ENCODE measurements at places on chromosomes 1 and 21. TPM values are rescaled to one million over a fixed set of nuclear protein-coding genes. Genes with fewer than 3 reads are reported as not detected.

GRCh38 chr21:22855581-22855980 is 1857.4 kb downstream of the NCAM2 start:
- no peak overlapping the region for H3K4me3 ChIP-seq
- no peaks in the 10 kb centered on the region for H3K4me1 ChIP-seq
- no peak for DNase-seq

GRCh38 chr1:225509770-225510169 is 81.9 kb upstream of the LBR start:
- DNase-seq = no peak
- no peaks in the 10 kb centered on the region for H3K4me1 ChIP-seq
- no peaks in the 10 kb centered on the region for H3K36me3 ChIP-seq
- H3K4me3 ChIP-seq = no peak overlapping the region

GRCh38 chr1:228903434-228904071 is 168.3 kb downstream of the RHOU start:
- H3K4me3 ChIP-seq = no peak overlapping the region
- H3K27me3 ChIP-seq = peaks cover 3% of the 10 kb centered on the region
- H3K4me1 ChIP-seq = no peaks in the 10 kb centered on the region
- H3K36me3 ChIP-seq = no peaks in the 10 kb centered on the region

DNA sequence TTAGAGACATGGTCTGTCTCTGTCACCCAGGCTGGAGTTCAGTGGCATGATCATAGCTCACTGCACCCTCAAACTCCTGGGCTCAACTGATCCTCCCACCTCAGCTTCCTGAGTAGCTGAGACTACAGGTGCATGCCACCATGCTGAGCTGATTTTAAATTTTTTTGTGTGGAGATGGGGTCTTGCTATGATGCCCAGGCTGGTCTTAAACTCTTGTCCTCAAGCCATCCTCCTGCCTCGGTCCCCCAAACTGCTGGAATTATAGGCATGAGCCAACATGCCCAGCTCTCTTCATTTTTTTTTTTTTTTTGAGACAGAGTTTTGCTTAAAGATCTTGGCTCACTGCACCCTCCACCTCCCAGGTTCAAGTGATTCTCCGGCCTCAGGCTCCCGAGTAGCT is 24.8 kb upstream of the AGPAT3 start:
- H3K36me3 ChIP-seq = no peaks in the 10 kb centered on the region
- H3K27me3 ChIP-seq = peaks cover 26% of the 10 kb centered on the region
- H3K4me1 ChIP-seq = peaks cover 8% of the 10 kb centered on the region
- DNase-seq = no peak
- no peak overlapping the region for H3K4me3 ChIP-seq

DNA sequence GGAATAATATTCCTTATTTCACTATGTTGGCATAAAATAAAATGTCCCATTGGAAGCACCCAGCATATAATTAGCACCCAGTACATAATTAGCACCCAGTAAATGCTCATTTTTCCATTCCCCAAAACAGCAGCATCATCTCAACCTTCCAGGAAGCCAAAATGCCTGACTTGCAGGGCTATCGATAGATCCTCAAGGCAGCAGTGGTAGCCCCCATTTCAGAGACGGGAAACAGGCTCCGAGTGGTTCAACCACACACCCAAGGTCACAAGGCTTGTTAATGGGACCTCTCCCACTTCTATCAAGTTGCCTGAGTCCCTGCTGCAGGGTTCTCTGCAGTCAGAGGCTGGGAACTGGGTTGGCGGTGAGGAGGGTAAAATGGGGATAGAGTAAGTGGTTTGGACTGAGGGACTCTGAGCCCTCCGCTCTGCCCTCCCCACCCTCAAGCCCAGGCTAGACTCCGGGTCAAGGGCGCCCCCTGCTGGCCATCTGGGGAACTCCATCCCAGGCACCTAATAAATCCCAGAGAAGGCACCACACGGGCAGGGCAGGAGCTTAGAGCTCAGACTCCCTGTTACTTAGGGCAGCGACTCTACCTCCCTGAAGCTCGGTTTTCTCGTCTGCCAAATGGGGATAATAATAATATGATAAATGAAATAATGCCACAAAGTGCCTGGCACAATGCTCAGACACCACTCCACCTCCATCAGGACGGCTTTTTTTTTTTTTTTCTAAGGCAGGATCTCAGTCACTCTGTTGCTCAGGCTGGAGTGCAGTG is 21.9 kb upstream of the LAPTM5 start:
- no peak overlapping the region for H3K27ac ChIP-seq
- no peaks in the 10 kb centered on the region for H3K36me3 ChIP-seq
- DNase-seq = peak; percentile 89
- H3K27me3 ChIP-seq = no peaks in the 10 kb centered on the region
- peaks cover 12% of the 10 kb centered on the region for H3K4me1 ChIP-seq
- H3K4me3 ChIP-seq = no peak overlapping the region

- H3K4me1 ChIP-seq = peaks cover 7% of the 10 kb centered on the region
- H3K4me3 ChIP-seq = no peak overlapping the region
- peaks cover 19% of the 10 kb centered on the region for H3K27me3 ChIP-seq
- no peaks in the 10 kb centered on the region for H3K36me3 ChIP-seq
- H3K27ac ChIP-seq = no peak overlapping the region
These were observed 11.2 kb upstream of the HYI start for GRCh38 chr1:43464681-43465504.

GRCh38 chr1:84479998-84480397 is 932 bp downstream of the RPF1 start:
- H3K27me3 ChIP-seq = peaks cover 12% of the 10 kb centered on the region
- DNase-seq = no peak
- peak overlapping the region; percentile 98 for H3K27ac ChIP-seq
- peaks cover 22% of the 10 kb centered on the region for H3K4me1 ChIP-seq

DNA sequence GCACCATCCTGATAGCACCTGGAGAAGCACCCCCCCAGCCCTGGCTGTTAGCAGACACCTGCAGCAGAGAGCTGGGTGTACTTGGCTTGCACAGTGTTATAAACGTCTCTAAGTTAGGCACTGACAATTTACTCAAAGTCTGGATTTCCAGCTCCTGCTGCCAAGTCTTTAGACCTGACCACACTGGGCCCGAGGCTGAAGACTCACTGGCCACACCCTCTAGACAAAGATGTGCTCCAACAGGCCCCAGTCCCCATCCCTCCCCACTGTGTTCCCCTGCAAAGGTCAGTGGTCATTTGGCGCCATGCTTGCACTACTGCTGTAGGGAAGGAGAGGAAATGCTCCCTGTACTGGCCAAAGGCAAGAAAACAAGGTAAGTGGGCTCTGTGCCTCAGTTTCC is 31.1 kb downstream of the PADI6 start:
- H3K27ac ChIP-seq = no peak overlapping the region
- H3K4me1 ChIP-seq = peaks cover 5% of the 10 kb centered on the region
- H3K27me3 ChIP-seq = no peaks in the 10 kb centered on the region
- no peak overlapping the region for H3K4me3 ChIP-seq
- no peak for DNase-seq

- DNase-seq = no peak
- H3K27me3 ChIP-seq = peaks cover 36% of the 10 kb centered on the region
- H3K4me1 ChIP-seq = peaks cover 3% of the 10 kb centered on the region
- H3K27ac ChIP-seq = no peak overlapping the region
These were observed 56.8 kb upstream of the GNG12 start for GRCh38 chr1:67889953-67890567.

GRCh38 chr1:118933051-118933781 is 54.9 kb downstream of the TBX15 start:
- H3K27me3 ChIP-seq = no peaks in the 10 kb centered on the region
- no peak overlapping the region for H3K4me3 ChIP-seq
- no peak for DNase-seq
- no peaks in the 10 kb centered on the region for H3K36me3 ChIP-seq
- no peaks in the 10 kb centered on the region for H3K4me1 ChIP-seq

DNA sequence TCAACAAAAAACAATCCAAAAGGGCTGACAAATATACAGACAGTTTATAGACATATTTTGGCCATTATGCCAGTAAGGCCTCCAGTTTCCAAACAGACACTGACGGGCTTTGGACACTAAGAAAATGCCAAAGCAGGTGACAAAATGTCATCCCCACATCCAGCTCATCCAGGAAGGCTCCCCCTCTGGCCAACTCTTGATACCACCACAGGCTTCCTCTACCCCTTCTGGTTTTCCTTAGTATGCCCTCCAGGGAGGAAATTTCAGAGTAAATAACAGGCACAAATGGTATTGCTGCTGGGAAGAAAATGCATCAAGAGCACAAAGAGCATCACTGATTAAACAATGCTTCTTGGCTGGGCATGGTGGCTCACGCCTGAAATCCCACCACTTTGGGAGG is 225.3 kb downstream of the VAV3 start:
- no peak for DNase-seq
- no peaks in the 10 kb centered on the region for H3K27me3 ChIP-seq
- no peak overlapping the region for H3K27ac ChIP-seq
- H3K36me3 ChIP-seq = peaks cover 6% of the 10 kb centered on the region

DNA sequence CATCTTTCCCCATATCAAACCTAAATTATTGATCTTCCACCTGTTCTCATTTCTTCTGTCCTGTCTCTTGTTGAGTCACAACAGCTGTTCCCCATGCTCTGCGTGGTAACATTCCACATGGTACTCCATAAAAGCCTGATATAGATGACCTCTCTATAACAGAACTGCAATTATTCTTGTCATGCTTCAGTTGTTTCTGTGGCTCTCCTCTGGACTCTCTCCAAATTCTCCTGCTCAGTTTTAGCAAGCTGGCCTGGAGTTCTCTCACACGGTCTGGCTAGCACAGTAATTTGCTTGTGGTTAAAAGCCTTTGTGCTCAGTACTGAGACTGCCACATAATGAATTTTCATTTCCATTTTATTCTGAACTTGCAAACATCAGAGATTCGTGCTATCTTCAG is 10.6 kb upstream of the LRRC39 start:
- no peaks in the 10 kb centered on the region for H3K36me3 ChIP-seq
- H3K4me3 ChIP-seq = no peak overlapping the region
- no peak overlapping the region for H3K27ac ChIP-seq
- no peak for DNase-seq

GRCh38 chr1:160776178-160776577 is 19.8 kb upstream of the LY9 start:
- H3K27ac ChIP-seq = peak overlapping the region; percentile 56
- H3K4me3 ChIP-seq = no peak overlapping the region
- H3K36me3 ChIP-seq = peaks cover 8% of the 10 kb centered on the region
- H3K4me1 ChIP-seq = peaks cover 48% of the 10 kb centered on the region

DNA sequence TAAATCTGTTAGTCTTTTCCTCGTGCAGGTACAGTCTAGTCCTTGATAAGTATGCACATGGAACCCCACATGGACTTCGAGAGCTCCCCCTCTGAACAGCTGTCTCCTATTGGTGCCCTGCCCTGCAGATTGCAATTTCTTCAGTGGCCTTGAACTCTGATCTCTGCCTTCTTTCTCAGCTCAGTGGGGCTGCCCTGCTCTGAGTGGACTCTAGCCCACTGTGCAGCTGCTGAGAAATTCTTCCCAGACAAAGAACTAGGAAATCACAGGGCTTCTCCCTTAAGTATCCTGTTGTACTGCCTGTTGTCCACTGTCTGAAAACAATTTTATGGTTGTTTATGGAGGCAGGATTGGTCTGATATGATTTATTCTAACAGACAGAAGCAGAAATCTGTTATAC is 38.2 kb downstream of the ADAM30 start:
- no peak overlapping the region for H3K27ac ChIP-seq
- H3K4me1 ChIP-seq = peaks cover 7% of the 10 kb centered on the region

- no peaks in the 10 kb centered on the region for H3K4me1 ChIP-seq
- no peak for DNase-seq
- H3K36me3 ChIP-seq = no peaks in the 10 kb centered on the region
- H3K27ac ChIP-seq = no peak overlapping the region
- no peak overlapping the region for H3K4me3 ChIP-seq
- H3K27me3 ChIP-seq = peaks cover 18% of the 10 kb centered on the region
These were observed 39.1 kb downstream of the PTPRU start for GRCh38 chr1:29275435-29275834.

GRCh38 chr1:177933881-177934280 is 36.0 kb downstream of the SEC16B start:
- H3K27me3 ChIP-seq = no peaks in the 10 kb centered on the region
- no peak overlapping the region for H3K27ac ChIP-seq
- H3K4me3 ChIP-seq = no peak overlapping the region
- no peak for DNase-seq
- H3K36me3 ChIP-seq = no peaks in the 10 kb centered on the region
- H3K4me1 ChIP-seq = no peaks in the 10 kb centered on the region

DNA sequence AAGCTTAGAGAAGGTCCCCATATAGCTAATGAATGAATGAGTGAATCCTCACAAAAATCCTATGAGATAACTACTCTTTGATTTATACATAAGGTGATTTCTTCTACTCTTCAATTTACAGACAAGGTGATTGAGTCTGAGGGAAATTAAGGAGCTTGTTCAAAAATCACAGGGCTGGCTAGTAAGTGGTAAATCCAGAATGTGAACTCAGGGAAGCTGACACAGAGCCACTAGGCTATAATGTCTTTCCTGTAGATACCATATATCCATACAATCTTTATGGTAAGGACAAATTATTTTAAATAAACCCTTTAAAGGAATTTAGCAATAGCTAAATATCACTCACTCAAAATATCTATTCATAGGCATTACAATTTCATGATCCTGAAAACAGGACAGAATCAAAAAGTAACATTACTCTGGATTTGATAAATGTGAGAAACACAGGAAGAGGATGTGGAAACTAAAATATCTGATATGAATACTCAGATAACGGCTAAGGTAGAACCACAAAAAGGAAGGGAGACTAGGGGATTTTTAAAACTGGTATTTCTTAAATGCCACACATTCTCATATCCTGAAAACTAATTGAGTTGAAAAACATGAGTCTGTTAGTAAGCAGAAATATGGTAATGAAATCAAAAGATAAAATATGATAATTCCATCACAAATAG is 108.2 kb downstream of the NBPF12 start:
- peak overlapping the region; percentile 49 for H3K4me3 ChIP-seq
- no peaks in the 10 kb centered on the region for H3K4me1 ChIP-seq
- DNase-seq = no peak
- peaks cover 22% of the 10 kb centered on the region for H3K27me3 ChIP-seq

DNA sequence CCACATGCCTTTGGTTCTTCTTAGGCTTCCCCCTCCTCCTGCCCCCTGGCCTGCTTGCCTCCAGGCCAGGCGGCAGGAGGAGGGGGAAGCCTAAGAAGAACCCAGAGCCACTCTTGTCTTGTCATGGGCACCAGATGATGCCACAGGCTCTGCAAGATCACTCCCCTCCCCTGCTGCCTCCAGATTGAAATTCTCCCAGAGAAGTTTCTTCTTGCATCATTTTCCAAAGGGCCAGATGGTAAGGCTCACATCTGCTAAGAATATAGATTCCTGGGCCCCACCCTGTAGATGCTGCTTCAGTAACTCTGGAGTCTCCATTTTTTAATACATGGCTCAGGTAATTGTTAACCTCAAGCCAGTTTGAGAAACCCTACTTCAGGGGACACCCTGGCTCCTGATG is 60.8 kb downstream of the FAM163A start:
- H3K36me3 ChIP-seq = no peaks in the 10 kb centered on the region
- no peak overlapping the region for H3K27ac ChIP-seq
- no peaks in the 10 kb centered on the region for H3K27me3 ChIP-seq
- no peak for DNase-seq

Gene LCE3D
- not detected for total RNA-seq

Gene REN
- not detected for total RNA-seq

Gene RPL5
- total RNA-seq = 909 TPM

Gene CELA3B
- not detected for total RNA-seq

Gene DISC1
- 8.8 TPM for total RNA-seq

Gene CAMSAP2
- total RNA-seq = 0.31 TPM

Gene TPTE
- total RNA-seq = not detected

Gene VAV3
- total RNA-seq = 14.1 TPM

Gene PRRC2C
- total RNA-seq = 331 TPM

Gene SYNC
- not detected for total RNA-seq

Gene LCE1D
- total RNA-seq = not detected
